ENCODE measurements at places on chromosomes 6 and 20. TPM values are rescaled to one million over a fixed set of nuclear protein-coding genes. Genes with fewer than 3 reads are reported as not detected.

Gene APCDD1L
- 0.58 TPM for total RNA-seq

Gene PLEKHG1
- total RNA-seq = 15.0 TPM

Gene PGC
- 0.83 TPM for total RNA-seq

Gene SMPD2
- 7.6 TPM for total RNA-seq

Gene OR2H2
- not detected for total RNA-seq

Gene CLIC1
- total RNA-seq = 315 TPM

Gene TMEM74B
- total RNA-seq = 2.1 TPM

Gene KCNB1
- total RNA-seq = 49.4 TPM

Gene ZSCAN31
- 27.5 TPM for total RNA-seq

Gene GHRH
- total RNA-seq = not detected

DNA sequence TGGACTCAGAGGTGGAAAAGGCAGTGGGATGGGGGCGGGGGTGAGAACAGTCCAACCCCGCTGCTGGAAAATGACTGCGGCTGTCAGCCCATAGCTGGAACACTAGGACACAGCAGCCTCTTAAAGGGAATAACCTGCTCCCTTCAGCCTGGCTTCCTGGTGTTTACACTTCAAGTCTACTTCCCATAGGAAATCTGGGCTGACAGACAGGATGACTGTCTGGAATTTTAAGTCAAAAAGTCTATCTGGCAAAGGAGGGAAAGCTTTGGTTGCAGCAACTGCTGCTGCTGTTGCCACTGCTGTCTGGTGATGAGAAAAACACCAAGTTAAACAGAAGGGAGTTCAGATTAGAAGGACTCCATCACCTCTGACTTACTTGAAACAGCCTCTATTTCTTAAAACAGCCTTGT, 44.9 kb downstream of the TNFRSF21 start:
- DNase-seq = no peak

DNA sequence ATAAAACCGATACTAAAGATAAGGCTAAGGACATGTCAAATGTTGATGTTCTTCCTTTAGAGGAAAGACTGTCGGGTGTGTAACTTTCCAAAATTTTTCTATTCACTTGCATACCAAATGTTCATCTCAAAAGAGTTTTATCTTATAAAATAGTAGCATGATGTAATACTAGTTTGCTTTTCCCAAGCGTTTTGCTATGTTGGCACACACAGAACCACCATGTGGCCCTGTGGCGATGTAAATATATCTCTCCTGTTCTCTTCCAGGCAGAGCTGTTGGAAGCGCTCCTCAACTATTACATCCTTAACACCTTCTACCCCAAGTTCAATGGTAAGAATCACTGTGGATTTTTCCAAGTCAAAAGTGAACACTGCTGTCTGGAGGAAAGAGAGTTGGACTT, 26.5 kb downstream of the LBP start:
- no peak for DNase-seq

GRCh38 chr6:31861919-31862343, 690 bp downstream of the NEU1 start:
- DNase-seq = no peak

DNA sequence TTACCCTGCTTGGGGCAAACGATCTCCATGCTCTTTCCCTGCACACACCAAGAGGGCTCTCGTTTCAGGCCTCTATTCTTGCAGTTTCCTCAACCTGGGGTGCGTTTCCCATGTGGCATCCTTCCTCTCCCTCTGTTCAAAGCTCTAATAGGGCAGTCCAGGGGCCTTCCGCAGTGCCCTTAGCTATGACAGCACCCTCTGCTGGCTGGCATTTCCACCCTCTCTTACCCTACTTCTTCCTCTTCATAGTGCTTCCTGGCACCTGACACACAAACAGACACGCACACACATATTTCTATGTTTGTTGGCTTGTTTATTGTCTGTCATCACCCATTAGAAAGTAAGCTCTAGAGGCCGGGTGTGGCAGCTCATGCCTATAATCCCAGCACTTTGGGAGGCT, 294.0 kb downstream of the CLIC5 start:
- no peak for DNase-seq

DNA sequence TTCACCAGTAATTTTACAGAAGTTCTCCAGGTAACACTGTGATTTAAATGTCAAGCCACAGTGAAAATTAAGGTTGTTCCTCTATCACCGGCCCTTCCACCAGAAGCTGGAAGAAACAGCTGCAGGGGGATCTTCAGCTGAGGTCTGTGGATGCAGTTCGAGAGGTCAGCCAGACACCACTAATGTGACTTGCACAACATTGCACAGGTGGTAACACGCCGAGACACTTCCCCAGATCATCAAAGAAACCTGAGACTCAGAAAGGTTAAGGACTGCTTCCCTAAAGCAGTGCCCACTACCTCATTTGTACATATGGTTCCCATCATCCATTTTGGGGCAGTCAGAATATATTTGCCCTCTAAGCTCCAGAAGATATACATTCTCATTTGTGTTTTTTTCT, 8.1 kb upstream of the SERPINB9 start:
- DNase-seq = peak; percentile 68

DNA sequence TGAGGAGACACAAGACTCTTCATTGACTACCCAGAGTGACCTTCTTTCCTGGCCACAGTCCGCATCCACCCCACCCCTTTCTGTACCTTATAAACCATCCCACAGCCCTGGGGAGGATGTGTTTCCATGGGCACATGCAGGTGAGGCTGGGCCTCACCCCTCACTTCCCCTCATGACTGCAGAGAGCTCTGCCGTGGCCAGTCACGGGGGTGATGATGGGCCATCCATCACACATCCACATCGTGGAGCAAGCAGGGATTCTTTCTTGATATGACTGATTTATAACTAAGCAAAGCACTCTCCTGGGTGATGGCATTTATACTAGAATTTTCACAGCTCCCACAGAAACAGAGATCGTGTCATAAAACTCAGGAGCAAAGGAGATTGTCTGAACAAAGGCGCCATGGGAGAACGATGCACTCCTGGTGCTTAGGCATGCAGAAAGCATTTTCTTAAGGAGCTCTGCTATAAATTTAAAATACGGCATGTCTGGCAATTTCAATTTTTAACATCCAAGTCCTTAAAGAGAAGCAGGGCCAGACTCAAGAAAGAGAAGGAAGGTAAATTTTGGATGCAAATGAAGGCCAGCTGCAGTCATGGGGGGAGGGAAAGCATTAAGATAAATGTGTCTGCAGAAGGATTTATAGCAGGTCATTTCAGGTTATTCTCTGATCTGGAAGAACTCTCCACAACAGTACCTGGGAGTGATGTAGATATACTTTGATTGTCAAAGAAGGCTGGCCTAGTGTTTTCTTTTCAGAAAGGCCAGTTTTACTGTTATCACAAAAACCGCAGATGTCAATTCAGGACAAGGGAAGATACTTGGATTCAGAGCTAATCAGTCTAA, 777.0 kb downstream of the C6orf118 start:
- no peak for DNase-seq

- no peak for DNase-seq
Measured at GRCh38 chr6:164417537-164418261, 891.7 kb downstream of the C6orf118 start.

- no peak for DNase-seq
Measured at GRCh38 chr6:56490993-56491392, 151.7 kb downstream of the DST start.

- DNase-seq = no peak
Measured at GRCh38 chr6:37033819-37034795, 28.7 kb downstream of the FGD2 start.

DNA sequence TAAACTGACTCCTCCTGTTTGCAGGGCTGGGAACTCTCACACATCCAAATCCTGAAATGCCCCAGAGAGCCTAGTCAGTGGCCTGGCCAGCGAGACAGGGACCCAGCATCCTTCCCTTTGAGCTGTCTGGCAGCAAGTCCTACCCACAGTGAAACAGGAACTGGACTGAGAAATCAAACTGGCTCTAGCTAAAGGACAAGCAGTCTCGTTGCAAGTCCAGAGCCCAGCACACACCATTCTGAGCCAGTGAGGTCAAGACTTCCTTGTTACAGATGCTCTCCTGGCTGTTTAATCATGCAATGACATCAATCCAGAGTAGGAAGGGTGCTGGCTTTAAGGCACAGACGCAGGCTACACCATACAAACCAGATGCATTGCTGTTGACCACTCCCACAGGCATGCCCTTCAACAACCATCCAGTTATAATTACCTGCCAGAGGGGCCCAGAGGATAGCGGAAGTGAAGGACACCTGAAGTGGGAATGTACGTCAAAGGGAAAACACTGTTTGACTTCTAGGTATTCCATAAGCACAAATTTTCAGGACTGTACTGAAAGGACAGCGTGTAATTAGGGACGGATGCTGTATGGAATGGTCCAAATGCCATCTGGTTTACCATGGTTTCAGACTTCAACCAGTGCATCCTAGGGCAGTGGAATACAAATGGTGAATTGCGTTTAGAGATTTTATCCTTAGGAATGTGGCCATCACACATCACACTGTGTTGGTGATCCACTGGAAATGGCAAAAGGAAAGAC, 114.4 kb downstream of the SLC23A2 start:
- DNase-seq = no peak

GRCh38 chr6:23419046-23419445, 707.0 kb upstream of the NRSN1 start:
- no peak for DNase-seq

DNA sequence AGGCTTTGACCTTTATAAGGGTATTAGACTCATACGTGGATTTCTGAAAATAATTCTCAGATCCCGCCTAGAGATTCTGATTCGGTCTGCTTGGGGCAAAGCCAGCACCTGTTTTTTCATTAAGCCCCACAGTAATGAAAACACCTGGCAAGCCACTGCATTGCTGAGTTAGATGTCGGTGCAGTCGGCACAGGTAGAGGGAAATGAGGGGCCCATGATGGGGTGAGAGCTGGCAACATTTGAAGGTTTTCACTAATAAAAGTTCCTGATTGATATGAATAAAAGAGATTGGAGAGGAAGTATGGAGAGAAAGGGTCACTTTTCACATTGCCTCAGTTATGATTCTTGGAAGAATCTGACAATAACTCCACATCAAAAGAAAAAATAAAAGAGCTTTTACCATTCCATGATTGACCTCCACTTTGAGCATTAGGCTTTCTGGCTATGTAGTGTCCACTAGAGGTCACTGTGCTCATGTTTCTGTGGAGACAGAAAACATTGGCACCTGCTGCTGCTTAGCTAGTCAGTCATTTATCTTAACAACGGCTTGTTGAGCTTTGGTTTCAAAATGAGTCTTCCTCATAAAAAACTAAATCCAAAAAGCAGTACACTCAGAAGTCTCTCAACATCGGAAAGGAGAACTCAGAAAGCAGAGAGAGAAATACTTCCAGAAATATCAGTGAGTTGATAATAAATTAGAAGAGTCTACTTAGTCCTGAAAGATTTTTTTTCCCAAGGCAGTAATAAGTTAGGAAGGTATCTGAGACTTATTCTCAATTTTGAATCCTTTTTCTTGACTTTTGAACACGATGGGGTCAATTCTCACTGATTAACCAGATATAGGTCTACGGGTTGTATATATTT, 53.3 kb upstream of the KLHL31 start:
- DNase-seq = no peak

DNA sequence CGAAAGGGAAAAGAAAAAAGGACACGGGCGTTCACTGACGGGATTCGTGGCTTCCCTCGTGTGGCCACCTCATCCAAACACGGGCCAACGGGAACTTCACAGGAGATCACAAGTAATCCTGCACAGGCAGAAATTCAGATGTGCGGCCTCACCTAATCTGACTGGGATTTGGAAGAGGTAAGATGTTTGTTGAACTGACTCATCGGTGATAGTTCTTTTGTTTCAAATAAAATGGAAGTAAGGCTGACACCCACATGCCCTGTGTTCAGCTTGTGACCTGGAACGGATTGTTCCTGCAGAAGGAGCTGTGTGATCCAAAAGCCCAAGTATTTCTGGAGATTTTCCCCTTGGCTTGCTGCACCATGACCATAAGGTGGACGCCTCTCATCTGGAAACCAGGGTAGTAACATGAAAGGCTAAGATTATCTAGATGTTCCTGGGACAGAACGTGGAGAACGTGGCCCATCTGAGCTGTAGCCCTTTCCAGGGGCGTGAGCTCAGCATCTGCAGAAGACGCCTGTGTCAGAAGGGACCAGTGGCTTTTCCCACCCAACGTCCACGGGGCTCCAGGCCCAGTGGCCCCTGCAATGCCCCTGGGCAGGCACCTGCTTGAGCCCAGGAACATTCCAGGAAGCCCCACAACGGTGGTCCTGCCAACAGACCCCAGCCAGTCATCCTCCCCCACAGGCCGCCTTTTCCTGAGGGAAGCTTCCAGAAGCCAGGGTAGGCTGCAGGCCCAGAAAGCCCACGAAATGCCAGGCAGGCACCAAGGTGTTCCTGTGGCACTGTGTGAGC, 39.7 kb downstream of the DLL1 start:
- DNase-seq = no peak

- DNase-seq = no peak
Measured at GRCh38 chr6:113089056-113089455, 741.9 kb downstream of the RFPL4B start.

DNA sequence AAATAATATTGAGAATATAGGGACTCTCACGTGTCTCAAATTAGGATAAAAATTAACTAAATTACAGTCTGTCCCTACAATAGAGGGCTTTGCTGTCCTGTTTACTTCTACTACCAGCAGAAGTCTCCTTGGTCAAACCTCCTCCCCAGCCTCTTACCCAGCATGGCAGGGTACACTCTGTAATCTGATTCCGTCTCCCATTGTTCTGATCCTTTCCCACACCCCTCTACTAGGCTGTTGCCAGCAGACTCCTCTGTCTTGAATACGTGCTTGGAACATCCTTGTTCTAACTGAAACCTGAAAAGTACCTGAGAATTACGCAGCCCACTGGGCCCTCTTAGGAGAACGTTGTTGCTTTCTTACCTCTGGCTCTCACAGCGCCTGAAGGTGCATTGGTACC, 112.2 kb upstream of the PREP start:
- DNase-seq = no peak

DNA sequence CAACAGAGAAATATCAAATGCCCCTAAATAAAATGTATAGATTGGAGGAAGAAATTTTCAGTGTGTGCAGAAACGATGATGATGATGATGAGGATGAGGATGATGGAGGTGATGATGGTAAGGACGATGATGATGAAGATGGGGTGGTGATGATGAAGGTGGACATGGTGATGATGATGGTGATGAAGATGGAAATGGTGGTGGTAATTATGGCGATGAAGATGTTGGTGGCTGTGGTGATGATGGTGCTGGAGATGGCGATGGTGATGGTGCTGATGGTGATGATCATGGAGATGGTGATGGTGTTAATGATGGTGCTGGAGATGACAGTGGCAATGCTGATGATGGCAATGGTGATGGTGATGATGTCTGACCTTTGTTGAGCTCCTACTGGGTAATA, 141.2 kb downstream of the DHX35 start:
- no peak for DNase-seq

- DNase-seq = no peak
Measured at GRCh38 chr20:34510575-34510974, 5.6 kb upstream of the DYNLRB1 start.

GRCh38 chr6:2766767-2767656, 1.8 kb downstream of the WRNIP1 start:
- no peak for DNase-seq

All from esophagus muscularis mucosa (tissue), 4 donors.